Stimulated activated CD4-positive, alpha-beta T cell treated with anti-CD3 and anti-CD28 coated beads, Interleukin-15, amount 100 ng/mL, for 24 hours (primary cell): ENCODE measurements at places on chromosomes 13 and 19.
A peak's percentile ranks its signal among the peaks of the same experiment; 100 is the strongest.

GRCh38 chr19:46321653-46322052, 24.8 kb downstream of the HIF3A start:
- DNase-seq: no peak

DNA sequence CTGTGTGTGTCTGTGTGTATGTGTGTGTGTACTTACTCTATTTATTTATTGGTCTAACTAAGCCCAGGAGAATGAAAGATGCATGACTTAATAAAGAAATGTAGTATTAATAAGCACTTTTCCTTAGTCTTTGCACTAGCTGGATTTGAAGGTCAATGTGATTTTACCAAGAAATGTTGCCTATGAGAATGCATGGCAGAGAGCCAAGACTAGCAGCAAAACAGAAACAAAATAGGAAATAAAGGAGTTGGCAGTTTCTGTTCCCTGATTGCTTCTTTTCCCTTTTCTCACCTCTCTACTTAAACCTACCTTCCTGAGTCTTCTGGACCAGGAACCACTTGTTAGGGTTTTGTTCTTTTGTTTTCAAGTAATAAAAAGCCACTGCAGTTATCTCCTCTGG, 286.1 kb downstream of the KCTD12 start:
- DNase-seq: no peak

DNA sequence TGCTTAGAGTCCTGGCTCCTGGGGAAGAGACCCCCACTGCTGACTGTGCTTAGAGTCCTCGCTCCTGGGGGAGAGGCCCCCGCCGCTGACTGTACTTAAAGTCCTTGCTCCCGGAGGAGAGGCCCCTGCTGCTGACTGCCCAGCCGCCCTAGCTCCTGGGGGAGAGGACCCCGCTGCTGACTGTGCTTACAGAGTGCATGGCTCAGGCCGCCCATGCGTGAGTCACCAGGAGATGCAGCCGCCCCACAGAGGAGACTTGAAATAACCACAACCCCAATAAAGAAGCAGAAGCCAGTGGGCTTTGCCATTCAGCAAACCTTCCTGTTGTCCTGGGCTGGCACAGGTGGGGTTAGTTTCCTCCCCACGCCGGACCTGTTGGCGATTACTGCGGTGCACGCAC, 79.2 kb upstream of the C13orf46 start:
- DNase-seq: no peak

GRCh38 chr13:30108216-30108912, 199.0 kb downstream of the KATNAL1 start:
- no peak for DNase-seq

DNA sequence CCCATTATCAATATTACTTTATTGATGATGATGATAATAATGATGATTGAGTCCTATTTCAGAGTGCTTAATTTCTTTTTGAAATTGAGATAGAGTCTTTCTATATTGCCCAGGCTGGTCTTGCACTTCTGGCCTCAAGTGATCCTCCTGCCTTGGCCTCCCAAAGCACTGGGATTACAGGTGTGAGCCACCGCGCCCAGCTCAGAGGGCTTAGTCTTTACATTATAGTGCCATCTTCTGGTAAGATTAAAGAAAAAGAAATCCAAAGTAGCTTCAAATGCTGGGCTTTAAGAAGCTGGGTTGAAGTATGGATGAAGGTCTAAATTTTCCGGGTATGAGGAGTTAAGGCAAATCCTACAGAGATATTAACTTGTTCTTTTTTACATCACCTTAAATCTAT, 3.4 kb upstream of the ZNF333 start:
- peak; percentile 49 for DNase-seq

- DNase-seq: peak; percentile 16
Measured at GRCh38 chr19:11480715-11481533, at the start of gene ELAVL3. Gene ELAVL3, minus strand, starts transcription at chr19:11481046. Its CDS starts 438 bp downstream, at chr19:11480608.

GRCh38 chr19:46076951-46077814, 36.4 kb upstream of the IGFL4 start:
- peak; percentile 63 for DNase-seq

DNA sequence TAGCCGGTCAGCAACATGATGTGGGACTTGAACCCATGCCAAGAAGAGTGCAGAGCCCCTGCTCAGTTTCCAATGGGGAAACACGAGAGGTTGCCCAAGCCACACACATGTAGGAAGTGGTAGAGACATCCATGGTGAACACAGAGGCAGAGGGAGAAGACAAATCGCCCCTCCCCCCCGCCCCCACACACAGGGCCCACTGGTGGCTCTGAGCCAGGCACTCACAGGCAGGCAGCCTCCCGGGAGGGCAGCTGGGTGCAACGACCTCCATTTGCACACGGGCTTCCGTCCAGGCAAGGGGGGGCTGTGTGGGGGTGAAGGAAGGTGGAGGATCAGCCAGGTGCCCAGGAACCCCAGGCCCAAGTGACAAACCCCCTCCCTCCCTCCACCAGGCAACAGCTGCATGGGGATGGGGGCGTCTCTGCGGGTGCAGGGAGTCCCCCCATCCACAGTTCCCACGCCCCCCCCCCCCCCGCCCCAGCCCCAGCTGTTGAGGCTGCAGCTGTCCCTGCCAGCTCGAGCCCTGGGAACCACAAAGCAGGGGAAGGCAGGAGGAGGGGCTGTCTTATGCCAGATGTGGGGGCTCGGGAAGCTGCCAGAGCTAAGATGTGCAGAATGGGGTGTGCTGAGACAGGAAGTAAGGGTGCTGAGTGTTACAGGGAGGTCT, 3.4 kb downstream of the NOTCH3 start:
- no peak for DNase-seq

GRCh38 chr19:5864013-5864720, 6.2 kb downstream of the FUT5 start:
- DNase-seq: no peak

GRCh38 chr19:51530616-51531015, 854 bp downstream of the SIGLEC6 start:
- DNase-seq: no peak

DNA sequence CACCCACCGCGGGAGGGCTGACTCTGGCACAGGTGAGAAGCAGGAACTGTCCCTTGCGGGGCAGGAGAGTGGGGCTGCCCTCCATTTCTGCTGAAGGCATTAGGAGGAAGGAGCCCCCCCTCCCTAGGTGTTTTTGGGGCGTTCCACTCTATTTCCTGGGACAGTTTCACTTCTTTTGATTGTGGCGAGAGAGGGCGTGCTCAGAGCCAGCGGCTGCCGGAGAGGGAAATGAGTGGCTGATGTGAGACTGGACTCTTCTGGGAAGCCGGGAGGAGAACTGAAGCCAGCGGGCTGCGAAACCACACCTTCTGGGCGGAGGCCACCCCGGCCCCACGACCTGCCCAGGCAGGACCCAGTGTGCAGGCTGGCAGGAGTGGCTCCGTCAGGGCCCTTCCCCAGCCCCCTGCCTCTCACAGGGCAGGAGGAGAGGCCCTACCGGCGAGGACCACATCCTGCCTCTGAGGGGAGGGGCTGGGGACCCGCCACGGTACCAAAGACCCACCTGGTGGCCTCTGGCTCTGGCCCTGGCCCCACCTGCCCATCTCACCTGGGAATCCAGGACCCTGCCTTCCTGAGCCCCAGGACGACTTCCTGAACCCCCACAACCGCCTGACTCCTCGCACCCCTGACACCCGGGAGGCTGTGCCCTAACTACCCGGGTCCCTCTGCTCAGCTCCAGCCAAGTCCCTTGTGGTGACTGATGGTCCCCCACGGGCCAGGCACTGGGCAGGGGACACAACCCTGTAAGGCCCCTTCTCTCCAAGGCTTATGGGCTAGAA, 25.9 kb downstream of the MPND start:
- DNase-seq: peak; percentile 84

DNA sequence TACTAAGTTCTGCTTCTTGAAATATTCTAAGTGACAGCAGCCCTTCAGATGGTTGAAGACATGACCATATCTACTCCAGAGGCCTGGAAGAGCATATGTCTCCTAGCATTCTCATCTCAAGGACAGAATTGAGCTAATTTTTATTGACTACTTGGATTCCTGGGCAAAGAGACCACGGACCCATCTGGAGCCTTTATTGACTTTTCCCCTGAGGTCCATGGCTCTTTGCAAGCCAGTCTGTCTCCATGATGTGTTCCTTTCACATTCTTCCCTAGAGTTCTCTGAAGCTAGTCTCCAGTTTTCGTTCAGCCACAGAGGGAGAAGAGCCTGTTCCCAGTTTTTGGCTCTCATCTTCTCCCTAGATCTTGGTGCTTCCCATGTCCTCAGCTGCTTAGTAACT, 202.7 kb downstream of the PCCA start:
- no peak for DNase-seq

GRCh38 chr19:46746281-46747057, at the start of gene STRN4:
Gene STRN4, minus strand, starts transcription at chr19:46746450. Its CDS starts 20 bp downstream, at chr19:46746430.
- DNase-seq: peak; percentile 67

DNA sequence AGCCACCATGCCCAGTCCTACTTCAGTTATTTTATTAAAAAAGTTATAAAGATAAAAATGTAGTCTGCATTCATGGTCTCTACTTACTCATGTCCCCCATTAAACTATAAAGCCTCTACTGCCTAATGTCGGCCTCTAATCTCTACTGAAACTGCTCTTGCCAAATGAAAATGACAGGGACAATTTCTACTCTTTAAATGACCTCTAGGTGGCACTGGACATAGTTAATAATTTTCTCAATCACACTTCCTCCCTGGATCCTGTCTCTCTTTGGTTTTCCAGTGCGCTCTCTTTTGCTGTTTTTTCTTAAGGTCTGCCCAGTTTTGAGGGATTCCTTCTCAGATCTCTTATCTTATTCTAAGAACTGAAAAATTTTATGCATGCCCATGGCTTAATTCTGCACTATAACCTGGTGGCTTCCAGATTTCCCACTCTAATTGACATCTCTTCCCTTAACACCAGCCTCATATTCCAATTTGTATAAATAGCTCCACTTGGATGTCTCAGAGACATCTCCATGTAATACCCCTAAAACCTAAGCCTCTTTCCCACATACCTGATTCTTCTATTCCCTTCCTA, 54.3 kb downstream of the MTMR6 start:
- no peak for DNase-seq

DNA sequence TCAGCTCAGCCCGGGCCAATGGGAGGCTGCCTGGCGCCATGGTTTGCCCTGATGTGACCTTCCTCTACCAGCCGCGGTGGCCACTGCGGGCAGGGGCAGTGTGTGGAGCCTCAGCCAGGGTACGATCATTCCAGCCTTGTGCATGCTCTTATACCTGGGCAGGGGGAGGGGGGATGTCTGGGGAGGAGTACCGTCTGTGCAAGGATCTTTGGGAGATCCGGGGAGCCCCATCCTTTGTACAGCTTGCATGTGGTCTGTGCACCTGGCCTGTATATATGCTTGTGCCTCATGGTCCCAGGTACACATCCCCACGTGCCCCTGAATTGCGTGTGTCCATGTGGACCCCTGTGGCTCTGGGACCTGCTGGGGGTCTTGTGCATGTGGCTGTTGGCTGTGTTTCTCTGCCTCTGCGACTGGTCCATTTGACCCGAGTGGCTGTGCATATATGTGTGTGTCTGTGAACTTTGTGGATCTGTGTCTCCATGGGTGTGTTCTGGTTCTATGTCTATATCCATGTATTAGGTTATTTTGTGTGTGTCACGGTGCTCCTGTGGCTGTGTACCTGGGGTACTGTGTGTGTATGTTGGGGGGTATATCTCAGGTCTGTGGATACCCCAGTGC, 12.8 kb upstream of the NANOS3 start:
- DNase-seq: no peak

- no peak for DNase-seq
Measured at GRCh38 chr13:35824395-35824794, 306.8 kb downstream of the DCLK1 start.

GRCh38 chr19:43660971-43661360, 9.0 kb downstream of the PLAUR start:
- DNase-seq: no peak

DNA sequence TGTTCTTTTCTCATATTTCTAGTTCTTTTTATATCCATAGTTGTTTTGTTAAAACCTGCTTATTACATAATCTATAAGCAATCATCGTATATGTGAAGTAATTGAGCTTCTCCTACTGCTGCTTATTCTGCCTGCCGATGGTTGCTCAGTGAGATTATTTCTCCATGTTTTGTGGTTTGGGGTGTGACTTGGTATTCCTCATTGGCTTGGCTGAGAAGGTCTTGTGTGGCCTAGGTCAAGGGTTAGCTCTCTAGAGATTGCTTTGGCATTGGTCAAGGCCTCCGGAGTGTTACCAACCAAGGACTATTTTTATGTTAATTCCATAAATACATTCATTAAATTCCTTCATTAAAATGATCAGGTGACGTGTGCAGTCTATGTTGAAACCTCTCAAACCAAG, 302.8 kb downstream of the MYO16 start:
- no peak for DNase-seq

- no peak for DNase-seq
Measured at GRCh38 chr13:78228940-78229339, 310.3 kb upstream of the EDNRB start.

GRCh38 chr13:82847595-82847994, 1034.7 kb downstream of the SLITRK1 start:
- no peak for DNase-seq

- DNase-seq: peak; percentile 39
Measured at GRCh38 chr19:2488942-2489731, 13.2 kb downstream of the GADD45B start.

DNA sequence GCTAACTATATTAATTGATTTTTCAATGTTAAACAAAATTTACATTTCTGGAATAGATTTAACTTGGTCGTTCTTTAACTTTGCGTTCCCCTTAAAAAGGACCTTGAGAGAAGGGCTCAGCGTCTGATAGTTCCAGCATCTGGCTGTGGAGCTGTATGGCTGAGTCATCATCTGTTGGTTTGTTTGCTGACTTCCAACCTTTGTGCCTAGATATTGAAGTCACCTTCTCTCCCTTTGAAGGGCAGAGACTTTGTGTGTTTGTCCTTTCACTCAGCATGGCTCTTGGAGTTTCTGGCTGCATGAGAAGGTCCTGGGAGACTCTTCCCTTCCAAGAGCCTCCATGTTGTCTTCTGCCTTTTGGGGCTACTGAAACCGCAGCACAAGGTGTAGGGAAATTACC, 16.6 kb upstream of the IRS2 start:
- no peak for DNase-seq

- peak; percentile 12 for DNase-seq
Measured at GRCh38 chr13:23715762-23716235, 145.6 kb downstream of the TNFRSF19 start.

- no peak for DNase-seq
Measured at GRCh38 chr19:815079-815774, 6.5 kb downstream of the PLPPR3 start.

DNA sequence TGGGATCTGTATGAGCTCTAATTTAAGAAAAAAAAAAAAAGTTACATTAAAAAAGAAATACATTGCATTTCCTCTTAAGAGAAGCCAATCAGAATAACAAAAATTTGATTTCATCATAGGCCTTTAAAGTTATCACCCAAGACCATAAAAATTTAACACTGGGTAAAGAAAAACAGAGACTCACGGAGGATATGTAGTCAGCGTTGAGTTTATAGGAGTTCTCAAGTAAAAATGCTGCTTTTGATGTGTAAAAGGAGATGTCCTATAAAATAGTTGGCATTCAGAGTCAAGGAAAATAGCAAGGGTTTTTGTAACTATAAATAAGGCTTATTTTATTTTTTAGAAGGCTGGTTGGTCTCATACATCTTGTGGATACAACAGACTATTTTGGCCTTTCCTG, 191.1 kb downstream of the EFNB2 start:
- DNase-seq: no peak

- no peak for DNase-seq
Measured at GRCh38 chr19:50393589-50393988, 9.4 kb downstream of the POLD1 start.

- no peak for DNase-seq
Measured at GRCh38 chr19:10617409-10618121, 7.8 kb upstream of the SLC44A2 start.
